ENCODE measurements at places on chromosomes 7 and 10.

DNA sequence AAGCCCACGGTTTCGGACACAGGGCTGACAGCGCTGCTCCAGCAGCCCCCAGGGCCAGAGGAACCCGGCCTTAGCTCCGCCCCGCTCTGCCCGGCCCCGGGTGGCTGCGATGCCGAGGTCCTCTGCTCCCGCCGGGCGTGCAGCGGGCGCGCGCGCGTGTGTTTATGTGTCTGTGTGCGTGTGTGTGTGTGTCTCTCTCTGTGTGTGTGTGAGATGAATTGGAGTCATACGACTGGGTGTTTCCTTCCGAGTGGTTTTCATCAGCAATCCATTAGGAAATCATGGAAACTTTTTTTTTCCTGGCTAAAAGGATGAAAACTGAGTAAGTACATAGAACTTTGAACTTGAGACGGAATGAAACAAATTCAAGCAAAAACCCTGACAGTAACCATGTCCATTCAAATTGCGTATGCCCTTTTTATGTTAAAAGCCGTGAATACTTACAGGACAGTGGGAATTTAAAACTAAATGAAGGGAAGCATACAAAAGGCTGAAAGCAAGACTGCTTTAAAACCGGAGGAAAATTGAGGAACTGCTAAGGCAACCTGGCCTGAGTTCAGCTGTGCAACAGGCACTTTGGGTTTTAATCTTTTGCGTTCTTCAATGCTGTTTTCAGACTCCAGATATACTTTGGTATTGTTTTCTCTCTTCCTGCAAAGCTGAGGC lies at the start of gene CPED1:
TSS of gene CPED1 (plus strand) at position 121 of the 666 bp plus-strand sequence. CDS start 911 bp downstream, outside the sequence.
- DNase-seq: peak; percentile 52

DNA sequence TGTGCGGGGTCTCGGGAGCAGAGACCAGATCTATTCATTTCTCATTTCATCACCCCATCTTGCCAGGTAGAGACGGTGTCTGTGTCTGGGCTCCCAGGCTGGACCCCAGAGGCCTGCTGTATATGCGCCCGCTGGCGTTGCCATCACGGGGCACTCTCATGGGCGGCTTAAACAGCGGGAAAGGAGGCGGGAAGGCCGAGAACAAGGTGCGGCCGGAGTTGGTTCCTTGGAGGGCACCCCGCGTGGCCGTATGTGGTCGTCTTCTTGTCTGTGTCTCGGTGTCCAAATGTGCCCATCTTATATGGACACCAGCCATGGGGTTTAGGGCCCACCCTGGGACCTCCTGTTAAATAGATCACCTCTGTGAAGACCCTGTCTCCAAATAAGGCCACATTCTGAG lies 2.1 kb upstream of the CFAP46 start:
- no peak for DNase-seq

GRCh38 chr7:157671358-157672255 lies 334.8 kb downstream of the DNAJB6 start:
- DNase-seq: no peak

- no peak for DNase-seq
Measured at GRCh38 chr10:49312246-49312869, 13.4 kb downstream of the C10orf71 start.

GRCh38 chr10:67923551-67923950 lies 39.1 kb downstream of the SIRT1 start:
- DNase-seq: no peak

DNA sequence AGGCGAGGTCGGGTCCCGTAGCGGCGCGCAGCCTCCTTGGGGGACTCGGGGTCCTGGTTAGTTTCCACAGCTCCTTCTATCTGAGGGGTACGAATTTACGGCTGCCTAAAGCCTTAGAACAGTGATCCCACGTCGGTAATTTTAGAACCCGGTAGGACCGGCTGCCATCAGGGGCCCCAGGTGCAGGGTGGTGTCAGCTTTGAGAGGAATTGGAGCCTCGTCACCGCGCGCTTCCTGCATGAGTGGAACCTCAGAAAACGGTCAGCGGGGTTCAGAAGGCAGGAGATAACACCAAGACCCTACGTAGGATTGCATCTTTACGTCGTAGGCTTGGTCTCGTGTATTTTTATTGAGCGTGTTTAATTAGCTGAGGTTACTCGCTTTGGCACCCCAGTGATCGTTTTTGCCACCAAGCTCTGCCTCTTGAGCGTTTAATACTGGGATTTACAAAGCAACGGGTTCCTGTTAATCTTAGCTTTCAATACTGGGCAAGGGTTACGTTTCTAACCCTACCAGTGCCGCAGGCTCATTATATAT lies 443 bp downstream of the RNF32 start:
- DNase-seq: peak; percentile 75

- no peak for DNase-seq
Measured at GRCh38 chr7:93046641-93047040, 71.1 kb downstream of the SAMD9 start.

Measured in stimulated activated CD8-positive, alpha-beta memory T cell treated with anti-CD3 and anti-CD28 coated beads, Interleukin-4, amount 100 ng/mL, for 48 hours (primary cell).